Thyroid gland (tissue), 4 donors: ENCODE measurements at places on chromosomes 12 and 14.

DNA sequence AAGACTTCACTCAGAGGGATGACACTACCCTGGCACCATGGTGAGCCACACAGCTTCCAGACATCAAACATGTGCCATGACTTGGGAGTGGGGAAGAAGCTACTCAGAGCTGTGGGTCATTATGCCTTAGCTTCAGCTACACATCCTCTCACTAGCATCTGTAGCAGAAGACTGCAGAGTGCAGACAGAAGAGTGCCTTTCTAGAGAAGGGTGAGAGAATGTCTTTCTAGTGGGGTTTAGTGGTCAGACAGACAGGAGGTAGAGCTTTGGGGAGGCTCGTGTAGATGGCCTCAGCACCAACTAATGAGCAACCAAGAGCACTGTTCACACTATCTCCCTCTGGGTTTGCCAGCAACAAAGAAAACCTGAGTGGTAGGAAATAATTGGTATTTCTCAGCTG lies 4.9 kb upstream of the B4GALNT3 start:
- H3K27me3 ChIP-seq, result no peaks in the 10 kb centered on the region
- no peaks in the 10 kb centered on the region for H3K36me3 ChIP-seq
- no peak overlapping the region for H3K27ac ChIP-seq
- no peak for DNase-seq
- H3K4me3 ChIP-seq, result no peak overlapping the region

- no peaks in the 10 kb centered on the region for H3K4me1 ChIP-seq
- no peak overlapping the region for H3K4me3 ChIP-seq
- no peak for DNase-seq
Observed at GRCh38 chr12:92581604-92582003, 121.2 kb upstream of the PLEKHG7 start.

- H3K4me1 ChIP-seq, result no peaks in the 10 kb centered on the region
- no peaks in the 10 kb centered on the region for H3K36me3 ChIP-seq
- no peaks in the 10 kb centered on the region for H3K27me3 ChIP-seq
- H3K4me3 ChIP-seq, result no peak overlapping the region
- DNase-seq, result no peak
Observed at GRCh38 chr12:98156697-98157096, 358.7 kb upstream of the TMPO start.

DNA sequence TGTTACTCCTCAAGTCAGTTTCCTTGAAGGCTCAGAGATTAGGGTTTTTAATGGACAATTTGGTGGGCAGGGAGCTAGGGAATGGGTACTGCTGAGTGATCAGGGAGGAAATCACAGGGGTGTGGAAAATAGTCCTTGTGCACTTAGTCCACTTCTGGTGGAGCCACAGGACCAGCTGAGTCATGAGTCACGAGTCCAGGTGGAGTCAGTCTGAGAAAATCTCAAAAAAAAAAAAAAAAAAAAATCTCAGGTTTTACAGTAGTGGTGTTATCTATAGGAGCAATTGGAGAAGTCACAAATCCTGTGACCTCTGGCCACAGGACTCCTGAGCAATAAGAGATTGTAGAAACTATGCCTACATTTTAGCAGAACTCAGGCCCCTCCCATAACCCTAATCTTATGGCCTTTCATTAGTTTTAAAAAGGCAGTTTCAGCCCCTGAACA lies 28.2 kb upstream of the AMN1 start:
- H3K27me3 ChIP-seq, result no peaks in the 10 kb centered on the region
- no peak overlapping the region for H3K4me3 ChIP-seq
- no peaks in the 10 kb centered on the region for H3K4me1 ChIP-seq
- H3K36me3 ChIP-seq, result no peaks in the 10 kb centered on the region
- no peak overlapping the region for H3K27ac ChIP-seq
